A549 treated with Mapracorat at 1 μM for 4 hours (cell line): ENCODE measurements at places on chromosomes 1 and 21. TPM values are rescaled to one million over a fixed set of nuclear protein-coding genes. Genes with fewer than 3 reads are reported as not detected.

The SPRR1A gene
- not detected in 5 replicates for total RNA-seq

The RHCE gene
- total RNA-seq: 0.07 to 0.59 TPM in 2 of 5 replicates, not detected in the others

The ECM1 gene
- total RNA-seq: 1.8 to 2.1 TPM (median 2.0 TPM) in 5 replicates

The LRRC39 gene
- 0.10 to 0.15 TPM (median 0.10 TPM) in 3 of 5 replicates, not detected in the others for total RNA-seq

The CACHD1 gene
- 1.3 to 1.7 TPM (median 1.4 TPM) in 5 replicates for total RNA-seq

The S100A12 gene
- total RNA-seq: not detected in 5 replicates

The C4BPA gene
- total RNA-seq: 0.45 to 0.89 TPM (median 0.66 TPM) in 5 replicates

The PWP2 gene
- total RNA-seq: 1.5 to 2.7 TPM (median 2.3 TPM) in 5 replicates

The CCDC181 gene
- 0.08 to 0.25 TPM (median 0.14 TPM) in 3 of 5 replicates, not detected in the others for total RNA-seq

The TAS1R1 gene
- total RNA-seq: not detected in 5 replicates

The CAPZB gene
- total RNA-seq: 227 to 265 TPM (median 229 TPM) in 5 replicates

The SMPDL3B gene
- total RNA-seq: 1.0 to 1.5 TPM (median 1.2 TPM) in 5 replicates

The AKR7A3 gene
- 0.09 to 0.32 TPM (median 0.12 TPM) in 5 replicates for total RNA-seq

The OTUD7B gene
- 9.3 to 14.0 TPM (median 12.3 TPM) in 5 replicates for total RNA-seq

The MATN1 gene
- total RNA-seq: 0.11 to 0.26 TPM (median 0.17 TPM) in 4 of 5 replicates, not detected in the other

The BRINP3 gene
- not detected in 5 replicates for total RNA-seq

The ACTL8 gene
- 1.0 to 2.2 TPM (median 1.9 TPM) in 5 replicates for total RNA-seq

The SLC19A2 gene
- total RNA-seq: 23.0 to 25.8 TPM (median 24.8 TPM) in 5 replicates

The ANGPTL3 gene
- total RNA-seq: not detected in 5 replicates

The LAPTM5 gene
- 0.13 to 0.42 TPM (median 0.24 TPM) in 5 replicates for total RNA-seq

The KRTAP19-3 gene
- not detected in 5 replicates for total RNA-seq

The HSD17B7 gene
- 8.0 to 11.3 TPM (median 8.8 TPM) in 5 replicates for total RNA-seq

The LCE1F gene
- total RNA-seq: not detected in 5 replicates

The NUP210L gene
- total RNA-seq: not detected in 5 replicates

The KRTAP7-1 gene
- not detected in 5 replicates for total RNA-seq

The YTHDF2 gene
- total RNA-seq: 51.6 to 57.5 TPM (median 53.3 TPM) in 5 replicates

The HSD3B2 gene
- not detected in 5 replicates for total RNA-seq

The GJB4 gene
- total RNA-seq: 0.06 to 0.13 TPM (median 0.10 TPM) in 5 replicates

The KRTAP27-1 gene
- total RNA-seq: not detected in 5 replicates

The BLZF1 gene
- 12.4 to 19.2 TPM (median 14.3 TPM) in 5 replicates for total RNA-seq

The CXADR gene
- 8.3 to 12.8 TPM (median 9.0 TPM) in 5 replicates for total RNA-seq

The CLCA1 gene
- not detected in 5 replicates for total RNA-seq

The TCHHL1 gene
- total RNA-seq: not detected in 5 replicates

The ABCA4 gene
- total RNA-seq: 0.10 to 0.26 TPM (median 0.12 TPM) in 4 of 5 replicates, not detected in the other

The GPN2 gene
- 23.5 to 29.8 TPM (median 28.4 TPM) in 5 replicates for total RNA-seq

The AMY1C gene
- not detected in 5 replicates for total RNA-seq

The SPOCD1 gene
- total RNA-seq: 3.3 to 4.5 TPM (median 3.8 TPM) in 5 replicates

The RGS18 gene
- total RNA-seq: not detected in 5 replicates

The GLMN gene
- total RNA-seq: 6.2 to 8.7 TPM (median 7.0 TPM) in 5 replicates

The LIN9 gene
- 6.0 to 7.8 TPM (median 7.5 TPM) in 5 replicates for total RNA-seq

The SPRR5 gene
- not detected in 5 replicates for total RNA-seq

The COL8A2 gene
- 0.08 to 0.15 TPM (median 0.12 TPM) in 5 replicates for total RNA-seq

The AK2 gene
- total RNA-seq: 145 to 161 TPM (median 149 TPM) in 5 replicates

The IFNGR2 gene
- 53.3 to 57.0 TPM (median 53.9 TPM) in 5 replicates for total RNA-seq

The SH2D2A gene
- total RNA-seq: 2.4 to 4.2 TPM (median 3.4 TPM) in 5 replicates

The C1QB gene
- total RNA-seq: not detected in 5 replicates
